ENCODE measurements at places on chromosomes 3 and 15.

DNA sequence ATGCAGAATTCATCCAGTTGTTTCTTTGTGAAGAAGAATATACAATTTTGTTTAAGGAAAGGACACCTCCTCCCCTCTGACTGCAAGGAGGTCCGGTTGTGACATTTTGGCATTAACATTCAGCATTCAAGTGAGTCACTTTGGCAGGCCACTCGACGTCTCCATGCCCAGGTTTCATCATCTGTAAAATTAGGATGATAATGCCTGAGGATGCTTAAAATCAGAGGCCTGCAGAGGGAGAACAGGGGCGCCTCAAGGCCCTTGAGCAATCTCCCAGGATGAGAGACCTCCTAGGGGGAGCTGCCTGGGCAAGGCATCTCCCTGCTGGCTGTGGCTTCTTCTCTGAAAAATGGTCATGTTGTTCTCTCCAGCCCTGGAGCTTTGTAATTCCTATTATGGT is 236.0 kb downstream of the CACNA2D3 start:
- H3K36me3 ChIP-seq = no peaks in the 10 kb centered on the region
- no peak overlapping the region for H3K27ac ChIP-seq
- H3K4me1 ChIP-seq = no peaks in the 10 kb centered on the region
- no peak overlapping the region for H3K4me3 ChIP-seq
- no peak for DNase-seq

GRCh38 chr15:58182460-58183163 is 44.4 kb downstream of the AQP9 start:
- no peak overlapping the region for H3K27ac ChIP-seq
- peaks cover 47% of the 10 kb centered on the region for H3K27me3 ChIP-seq
- no peaks in the 10 kb centered on the region for H3K4me1 ChIP-seq
- no peaks in the 10 kb centered on the region for H3K36me3 ChIP-seq
- no peak overlapping the region for H3K4me3 ChIP-seq

DNA sequence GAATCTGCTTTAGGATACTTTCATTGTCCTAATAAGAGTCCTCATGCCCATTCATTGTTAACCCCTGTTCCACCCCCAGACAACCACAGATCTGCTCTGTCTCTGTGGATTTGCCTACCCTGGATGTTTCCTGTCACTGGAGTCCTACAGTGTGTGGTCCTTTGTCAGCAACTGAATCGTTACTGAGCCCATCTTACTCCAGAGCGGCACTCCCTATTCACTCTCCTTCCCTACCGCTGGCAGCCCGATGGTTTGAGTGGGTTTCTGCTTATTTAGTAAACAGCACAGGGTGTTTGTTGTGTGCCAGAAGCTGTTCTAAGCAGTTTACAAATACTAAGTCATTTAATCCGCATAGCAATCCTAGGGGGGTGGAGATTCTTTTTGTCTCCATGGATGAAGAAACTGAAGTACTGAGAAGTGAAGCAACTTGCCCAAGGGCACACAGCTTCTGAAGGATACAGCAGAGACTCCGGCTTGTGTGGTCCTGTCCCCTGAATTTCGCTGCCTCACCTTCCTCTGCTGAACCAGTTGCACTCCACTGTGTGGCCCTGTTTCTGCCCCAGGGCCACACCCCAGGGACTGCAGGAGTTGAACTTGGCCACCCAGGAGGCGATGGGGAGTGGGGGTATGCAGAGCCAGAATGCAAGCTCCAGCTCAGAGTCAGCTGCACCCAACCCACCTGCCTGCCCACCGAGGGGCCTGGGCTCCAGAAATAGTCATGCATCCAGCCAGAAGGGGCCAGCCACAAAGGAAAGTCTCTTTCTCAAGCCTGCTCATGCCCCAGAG is 56.5 kb upstream of the SLC6A1 start:
- H3K4me1 ChIP-seq = no peaks in the 10 kb centered on the region
- no peak for DNase-seq
- H3K36me3 ChIP-seq = no peaks in the 10 kb centered on the region

GRCh38 chr3:159077860-159078259 is 276.0 kb downstream of the MFSD1 start:
- no peaks in the 10 kb centered on the region for H3K36me3 ChIP-seq
- no peak overlapping the region for H3K27ac ChIP-seq
- no peaks in the 10 kb centered on the region for H3K4me1 ChIP-seq

GRCh38 chr15:91961357-91961756 is 107.8 kb downstream of the SLCO3A1 start:
- no peaks in the 10 kb centered on the region for H3K36me3 ChIP-seq
- H3K4me3 ChIP-seq = no peak overlapping the region
- no peak overlapping the region for H3K27ac ChIP-seq
- DNase-seq = no peak
- no peaks in the 10 kb centered on the region for H3K4me1 ChIP-seq

DNA sequence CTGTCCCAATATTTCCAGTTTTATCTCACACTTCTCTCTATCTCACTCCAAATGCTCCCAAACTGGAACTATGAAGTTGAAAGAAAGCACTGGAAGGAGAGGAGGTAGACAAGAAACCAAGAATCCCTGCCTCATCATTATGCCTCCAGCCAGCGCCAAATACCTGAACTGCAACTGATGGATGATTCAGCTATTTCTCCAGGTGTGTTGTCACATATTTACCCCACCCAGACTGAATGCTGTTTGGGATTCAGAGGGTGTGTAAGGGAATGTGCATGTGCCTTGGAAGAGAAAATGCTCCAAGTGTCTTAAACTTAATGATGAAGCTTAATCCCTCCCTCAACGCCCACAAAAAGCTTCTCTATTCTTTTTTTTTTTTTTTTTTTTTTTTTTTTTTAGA is 269.5 kb upstream of the ATP11B start:
- no peak overlapping the region for H3K4me3 ChIP-seq
- DNase-seq = no peak

- DNase-seq = peak; percentile 70
- H3K27ac ChIP-seq = peak overlapping the region; percentile 89
- H3K4me3 ChIP-seq = peak overlapping the region; percentile 2
- peaks cover 36% of the 10 kb centered on the region for H3K4me1 ChIP-seq
- H3K36me3 ChIP-seq = peaks cover 88% of the 10 kb centered on the region
- H3K27me3 ChIP-seq = no peaks in the 10 kb centered on the region
Observed at GRCh38 chr3:9690451-9691450, 12.9 kb upstream of the CPNE9 start.

DNA sequence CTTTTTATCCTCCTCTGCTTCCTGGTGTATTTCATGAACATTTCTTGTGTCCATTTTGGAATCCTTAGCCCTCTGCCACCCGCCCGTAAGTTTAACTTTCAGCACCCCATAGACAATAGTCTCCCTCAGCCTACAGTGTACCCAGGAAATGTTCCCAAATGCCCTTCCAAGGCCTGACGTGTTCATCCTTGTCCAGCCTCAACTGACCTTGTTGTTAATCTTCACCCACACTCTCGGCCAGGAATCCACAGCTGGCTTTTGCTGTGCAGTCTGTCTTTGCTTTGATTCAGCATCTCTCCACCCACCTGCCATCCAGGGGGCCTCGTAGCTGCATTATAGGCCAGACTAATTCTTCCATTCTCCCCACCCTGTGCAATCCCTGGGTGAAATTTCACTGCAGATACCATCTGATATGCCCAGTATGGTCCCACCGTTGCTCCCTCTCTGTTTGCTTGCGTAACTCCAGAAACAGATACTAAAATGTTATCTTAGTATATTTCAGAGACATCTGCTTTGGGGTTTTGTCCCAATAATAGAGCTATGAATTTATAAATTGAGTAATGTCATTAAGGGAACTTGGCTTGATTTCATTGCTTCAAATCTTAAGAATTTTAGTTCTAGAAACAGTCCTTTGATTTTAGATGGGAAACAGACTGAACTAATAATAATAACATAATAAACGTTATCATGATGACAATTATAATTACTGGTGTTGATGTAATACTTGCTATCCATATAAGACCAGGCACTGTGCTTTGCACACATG is 16.6 kb downstream of the GUCA1C start:
- H3K27ac ChIP-seq = no peak overlapping the region
- no peaks in the 10 kb centered on the region for H3K36me3 ChIP-seq
- H3K4me1 ChIP-seq = no peaks in the 10 kb centered on the region
- DNase-seq = no peak
- H3K27me3 ChIP-seq = peaks cover 4% of the 10 kb centered on the region

GRCh38 chr3:16412192-16412800 is 101.2 kb downstream of the RFTN1 start:
- H3K27me3 ChIP-seq = no peaks in the 10 kb centered on the region
- no peak for DNase-seq
- H3K27ac ChIP-seq = peak overlapping the region; percentile 89
- peaks cover 55% of the 10 kb centered on the region for H3K4me1 ChIP-seq
- H3K4me3 ChIP-seq = peak overlapping the region; percentile 34

- no peaks in the 10 kb centered on the region for H3K27me3 ChIP-seq
- no peak overlapping the region for H3K4me3 ChIP-seq
- H3K27ac ChIP-seq = no peak overlapping the region
- peaks cover 2% of the 10 kb centered on the region for H3K4me1 ChIP-seq
- peaks cover 2% of the 10 kb centered on the region for H3K36me3 ChIP-seq
- DNase-seq = no peak
Observed at GRCh38 chr3:143700431-143700975, 147.8 kb downstream of the SLC9A9 start.

DNA sequence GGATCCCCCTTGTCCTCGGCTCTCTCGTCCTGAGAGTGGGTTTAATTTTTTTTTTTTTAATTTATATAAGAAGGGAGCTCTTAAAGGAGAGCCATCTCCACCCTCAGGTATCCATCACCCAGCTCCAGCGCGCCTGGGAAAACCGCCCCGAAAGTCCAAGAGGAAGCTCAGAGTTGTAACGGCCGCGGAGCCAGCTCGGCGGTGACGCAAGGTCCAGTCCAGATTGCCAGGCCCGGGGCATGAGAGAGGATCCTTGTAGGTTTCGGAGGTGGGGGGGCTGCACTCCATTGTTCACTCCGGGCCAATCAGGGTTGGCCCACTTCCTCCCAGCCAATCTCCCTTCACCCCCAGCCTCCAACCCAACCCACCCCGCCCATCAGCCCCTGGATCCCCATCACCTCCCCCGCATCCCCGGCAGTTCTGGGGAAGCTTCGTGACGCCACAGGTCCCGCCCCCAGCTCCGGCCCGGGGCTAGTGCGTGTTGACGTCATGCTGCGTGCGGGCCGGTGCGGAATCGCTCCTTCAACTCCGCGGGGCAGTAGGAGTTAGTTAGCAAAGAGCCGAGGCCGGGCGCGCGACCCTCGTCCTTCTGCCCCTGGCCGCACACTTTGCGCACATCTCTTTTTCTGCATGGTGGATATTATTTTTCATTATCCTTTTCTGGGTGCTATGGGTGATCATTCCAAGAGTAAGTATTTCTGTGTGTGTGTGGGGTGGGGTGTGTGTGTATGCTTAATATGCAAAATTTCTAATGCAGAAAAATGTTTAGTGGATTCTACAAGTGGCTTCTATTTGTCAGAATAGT is at the start of gene ISL2:
Gene ISL2 (plus strand): TSS at position 520 of the 805 bp plus-strand sequence. CDS start 111 bp downstream, at position 631.
- H3K4me1 ChIP-seq = peaks cover 43% of the 10 kb centered on the region
- peak within 1 kb of the TSS; percentile 90 for H3K27ac ChIP-seq
- peaks cover 7% of the 10 kb centered on the region for H3K36me3 ChIP-seq
- peaks cover 82% of the 10 kb centered on the region for H3K27me3 ChIP-seq
- peak within 1 kb of the TSS; percentile 92 for H3K4me3 ChIP-seq
